ENCODE measurements at places on chromosomes 7 and 10.

GRCh38 chr10:30594077-30594476, 35.5 kb downstream of the LYZL2 start:
- DNase-seq: no peak

DNA sequence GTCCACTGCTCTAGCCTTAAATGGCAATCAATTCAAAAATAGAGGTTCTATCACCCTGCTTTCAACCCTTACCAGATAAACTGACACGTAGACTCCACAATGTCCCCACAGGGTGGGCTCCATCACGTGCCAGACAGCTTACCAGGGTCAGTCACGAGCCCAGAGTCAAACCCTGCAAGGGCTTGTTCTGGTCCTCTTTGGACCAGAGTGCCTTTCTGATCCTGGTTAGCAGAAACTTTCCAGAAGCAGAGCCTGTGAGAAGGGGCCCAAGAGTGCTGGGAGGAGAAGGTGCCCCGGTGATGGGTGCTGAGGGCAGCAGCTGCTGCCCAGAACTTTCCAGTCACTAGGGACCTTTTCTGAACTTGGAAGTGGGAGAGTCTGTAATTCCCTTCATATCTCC, 354 bp upstream of the GIMAP5 start:
- no peak for DNase-seq

DNA sequence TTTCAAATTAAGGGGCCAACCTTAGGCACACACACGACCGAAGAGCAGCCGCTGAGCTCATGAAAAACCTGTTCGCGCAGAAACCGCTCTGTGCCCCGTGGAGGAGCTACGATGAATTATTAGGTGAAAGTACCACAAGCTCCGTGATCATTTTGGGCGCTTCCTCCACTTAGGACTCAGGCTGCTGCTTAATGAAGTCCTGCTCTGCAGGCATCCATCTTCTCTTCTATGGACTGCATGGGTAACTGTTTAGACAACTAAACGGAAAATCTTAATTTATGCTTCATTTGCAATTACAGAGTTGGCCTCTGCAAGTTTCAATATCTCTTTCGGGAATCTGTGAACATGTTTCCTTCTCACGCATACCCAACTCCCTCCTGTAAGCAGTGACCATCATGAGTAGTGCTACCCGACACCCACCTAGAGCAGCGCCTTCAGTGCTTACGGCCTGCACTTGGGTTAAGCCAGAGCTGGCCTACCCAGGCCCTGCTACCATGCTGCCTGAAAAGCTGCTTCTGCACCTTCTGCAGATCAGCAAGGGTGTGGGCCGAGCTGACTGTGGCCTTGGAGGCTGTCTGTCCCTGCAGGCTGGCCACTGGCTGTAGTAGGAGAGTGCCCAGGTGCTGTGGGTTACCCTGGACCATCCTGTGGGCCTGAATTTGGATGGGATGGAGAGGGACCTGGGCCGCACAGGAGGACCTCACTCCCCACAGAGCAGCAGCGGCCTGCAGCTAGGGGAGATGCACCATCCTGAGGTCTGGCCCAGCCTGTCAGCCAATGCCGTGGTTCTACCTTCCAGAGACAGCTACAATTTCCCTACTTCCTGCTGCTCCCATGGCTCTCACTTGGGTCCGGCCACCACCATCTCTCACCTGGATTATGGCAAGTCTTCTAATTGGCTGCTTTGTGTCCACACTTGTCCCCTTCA, 36.0 kb downstream of the GNA12 start:
- no peak for DNase-seq

DNA sequence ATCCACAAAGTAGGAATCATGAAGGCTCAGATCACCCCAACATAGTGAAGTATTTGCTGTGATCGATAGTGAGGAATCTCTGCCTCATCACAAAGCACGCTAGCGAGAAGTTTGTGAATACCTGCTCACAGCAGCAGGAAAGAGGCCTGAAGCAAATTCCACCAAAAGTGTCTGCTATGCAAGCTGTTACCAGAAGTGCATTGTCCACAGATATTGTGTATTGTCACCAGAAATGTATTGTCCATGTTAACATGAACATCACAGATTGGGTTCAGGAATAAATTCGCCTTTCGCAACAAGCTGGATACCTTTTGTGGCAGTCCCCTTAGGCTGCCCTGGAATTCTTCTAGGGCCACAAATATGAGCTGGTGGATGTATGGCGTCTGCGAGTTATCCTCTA, 127.9 kb downstream of the MARCHF5 start:
- no peak for DNase-seq

DNA sequence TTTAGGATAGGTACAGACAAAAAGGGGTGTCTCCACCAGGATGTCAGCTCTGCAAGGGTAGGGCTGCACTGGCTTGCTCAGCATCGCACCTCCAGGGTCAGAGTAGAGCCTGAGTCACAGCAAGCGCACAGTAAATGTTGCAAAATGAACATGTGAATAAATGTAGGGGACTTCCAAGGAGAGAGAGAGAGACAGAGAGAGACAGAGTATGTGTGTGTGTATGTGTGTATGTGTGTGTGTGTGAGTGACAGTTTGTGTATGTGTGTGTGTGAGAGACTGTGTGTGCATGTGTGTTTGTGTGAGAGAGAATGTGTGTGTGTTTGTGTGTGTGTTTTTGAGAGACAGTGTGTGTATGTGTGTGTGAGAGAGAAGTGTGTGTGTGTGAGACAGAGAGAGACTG, 163.3 kb downstream of the RPS24 start:
- no peak for DNase-seq

GRCh38 chr10:125149680-125150047, 10.7 kb downstream of the CTBP2 start:
- DNase-seq: no peak

DNA sequence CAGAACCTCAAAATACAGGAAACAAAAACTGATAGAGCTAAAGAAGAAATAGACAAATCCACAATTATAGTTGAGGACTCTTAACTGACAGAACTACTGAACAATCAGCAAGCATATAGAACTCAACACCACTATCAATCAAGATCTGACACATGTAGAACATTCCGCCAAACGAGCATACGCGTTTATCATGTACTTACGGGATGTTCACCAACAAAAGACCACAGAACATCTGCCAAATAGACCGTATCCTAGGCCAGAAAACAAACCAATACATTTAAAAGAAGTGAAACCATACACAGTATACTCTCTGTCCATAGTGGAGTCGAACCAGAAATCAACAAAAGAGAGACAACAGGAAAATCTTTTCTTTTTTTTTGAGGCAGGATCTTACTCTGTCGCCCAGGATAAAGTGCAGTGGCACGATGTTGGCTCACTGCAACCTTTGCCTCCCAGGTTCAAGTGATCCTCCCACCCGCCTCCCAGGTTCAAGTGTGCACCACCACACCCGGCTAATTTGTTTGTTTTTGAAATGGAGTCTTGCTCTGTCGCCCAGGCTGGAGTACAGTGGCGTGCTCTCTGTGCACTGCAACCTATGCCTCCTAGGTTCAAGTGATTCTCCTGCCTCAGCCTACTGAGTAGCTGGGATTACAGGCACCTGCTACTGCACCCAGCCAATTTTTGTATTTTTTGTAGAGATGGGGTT, 5.1 kb downstream of the GNA12 start:
- no peak for DNase-seq
